Ovary (tissue), 10 donors: ENCODE measurements at places on chromosomes 16 and 17. TPM values are rescaled to one million over a fixed set of nuclear protein-coding genes. Genes with fewer than 3 reads are reported as not detected.

DNA sequence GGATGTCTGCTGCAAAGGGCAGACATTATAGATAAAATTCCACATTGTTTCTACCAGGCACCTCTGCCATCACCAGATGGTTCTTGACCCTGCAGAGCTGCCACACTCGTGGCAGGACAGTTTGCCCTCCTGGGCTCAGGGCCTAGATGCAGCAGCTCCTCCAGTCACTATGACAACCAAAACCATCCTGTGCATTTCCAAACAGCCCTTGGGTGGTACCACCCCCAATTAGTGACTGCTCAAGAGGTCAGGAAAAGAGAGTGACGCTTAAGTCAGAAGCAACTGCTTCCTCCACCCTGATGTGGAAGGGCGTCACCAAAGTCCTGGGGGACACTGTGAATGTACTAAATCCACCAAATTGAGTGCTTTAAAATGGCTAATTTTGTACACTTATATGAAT, 109.2 kb downstream of the C16orf95 start:
- no peak overlapping the region for H3K27ac ChIP-seq
- no peak for DNase-seq
- H3K27me3 ChIP-seq: no peaks in the 10 kb centered on the region
- no peak overlapping the region for H3K4me3 ChIP-seq

DNA sequence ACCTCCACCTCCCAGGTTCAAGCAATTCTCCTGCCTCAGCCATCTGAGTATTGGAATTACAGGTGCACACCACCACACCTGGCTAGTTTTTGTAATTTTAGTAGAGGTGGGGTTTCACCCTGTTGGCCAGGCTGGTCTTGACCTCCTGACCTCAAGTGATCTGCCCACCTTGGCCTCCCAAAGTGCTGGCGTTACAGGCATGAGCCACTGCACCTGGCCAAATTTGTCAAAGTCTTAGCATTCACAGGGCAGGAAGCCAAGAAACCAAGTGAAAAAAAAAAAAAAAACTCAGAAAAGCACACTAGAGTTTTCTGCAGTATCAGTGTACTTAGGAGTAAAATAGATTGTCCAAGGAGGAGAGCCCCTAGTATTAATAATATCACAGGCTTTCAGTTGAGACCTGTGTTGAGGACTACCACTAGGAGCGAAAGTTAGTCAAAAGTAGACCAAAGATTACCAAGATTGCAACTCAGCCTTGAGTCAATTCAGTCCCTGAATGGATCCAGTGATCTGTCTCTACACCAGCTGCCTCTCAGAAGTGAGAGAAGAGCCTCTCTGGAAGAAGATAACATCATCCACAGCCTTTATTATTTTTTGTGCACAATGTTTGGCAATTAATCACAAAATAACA, 159.7 kb downstream of the CEP112 start:
- no peaks in the 10 kb centered on the region for H3K36me3 ChIP-seq
- H3K27me3 ChIP-seq: no peaks in the 10 kb centered on the region
- no peak overlapping the region for H3K4me3 ChIP-seq
- no peaks in the 10 kb centered on the region for H3K4me1 ChIP-seq
- DNase-seq: no peak

GRCh38 chr17:9185688-9186284, 164.5 kb downstream of the NTN1 start:
- H3K27me3 ChIP-seq: no peaks in the 10 kb centered on the region
- DNase-seq: no peak
- no peak overlapping the region for H3K4me3 ChIP-seq

GRCh38 chr17:56697190-56697589, 103.7 kb downstream of the NOG start:
- no peak overlapping the region for H3K4me3 ChIP-seq
- no peak for DNase-seq
- no peaks in the 10 kb centered on the region for H3K36me3 ChIP-seq
- H3K4me1 ChIP-seq: no peaks in the 10 kb centered on the region

The MIF4GD gene
- 13.6 TPM for total RNA-seq
